ENCODE measurements at places on chromosomes 12 and 14.

GRCh38 chr14:59356767-59357166, 108.4 kb downstream of the GPR135 start:
- no peak for DNase-seq

- no peak for DNase-seq
Measured at GRCh38 chr12:118355843-118356242, 16.9 kb downstream of the TAOK3 start.

GRCh38 chr12:91680864-91681263, 464.8 kb downstream of the BTG1 start:
- no peak for DNase-seq

DNA sequence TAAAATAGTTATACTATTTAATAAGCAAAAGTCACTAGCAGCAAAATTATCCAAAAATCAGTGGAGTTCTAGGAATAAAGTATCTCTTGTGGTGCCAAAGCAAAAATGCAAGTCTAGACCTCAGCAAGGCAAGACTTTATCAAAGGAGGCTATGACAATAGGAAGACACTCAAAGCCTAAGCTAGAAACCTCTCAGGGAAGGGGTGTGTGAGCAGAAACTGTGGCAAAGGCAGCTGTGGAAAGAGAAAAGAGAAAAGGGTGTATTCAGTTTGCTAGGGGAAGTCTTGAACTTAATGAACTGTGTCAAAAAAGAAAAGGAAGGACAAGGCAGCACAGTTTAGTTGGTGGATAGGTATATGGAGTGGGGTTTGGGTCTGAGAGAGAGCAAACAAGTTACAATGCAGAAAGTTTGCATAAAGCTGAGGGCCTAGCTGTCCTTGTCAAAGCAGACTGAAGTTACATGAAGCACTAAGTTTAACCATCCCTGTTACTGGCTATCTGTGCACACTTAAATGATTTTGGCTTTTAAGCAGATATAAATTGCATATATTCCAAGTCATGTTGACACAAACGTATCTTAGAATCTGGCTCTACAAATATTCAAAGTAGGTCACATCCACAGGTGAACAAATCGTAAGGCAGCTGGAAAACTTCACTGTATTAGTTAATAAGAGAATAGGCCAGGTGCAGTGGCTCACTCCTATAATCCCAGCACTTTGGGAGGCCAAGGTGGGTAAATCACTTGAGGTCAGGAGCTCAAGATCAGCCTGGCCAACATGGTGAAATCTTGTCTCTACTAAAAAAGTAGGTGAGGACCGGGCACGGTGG, 31.0 kb upstream of the AMN1 start:
- no peak for DNase-seq

GRCh38 chr12:66449531-66449930, 147.2 kb downstream of the HELB start:
- DNase-seq: no peak

- no peak for DNase-seq
Measured at GRCh38 chr14:104973135-104973384, 5.1 kb downstream of the AHNAK2 start.

- DNase-seq: no peak
Measured at GRCh38 chr12:90124289-90124688, 415.7 kb upstream of the ATP2B1 start.

DNA sequence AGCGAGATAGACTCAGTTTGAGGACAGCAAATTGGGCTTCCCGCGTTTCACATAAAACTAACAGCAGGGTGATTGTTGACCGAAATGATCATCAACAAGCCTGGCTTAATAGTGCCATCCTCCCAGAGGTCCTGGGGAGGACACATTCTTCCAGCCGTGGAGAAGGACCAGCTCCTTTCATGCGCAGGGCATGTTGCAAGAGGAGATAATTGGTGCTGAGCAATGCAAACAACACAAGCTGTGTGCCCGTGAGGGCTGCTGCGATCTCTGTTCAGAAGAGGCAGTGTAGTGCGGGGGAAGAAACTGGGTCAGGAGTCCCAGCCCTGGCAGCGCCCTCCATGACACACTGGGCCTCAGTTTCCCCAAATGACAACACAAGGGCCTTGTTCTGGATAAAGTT, 54.3 kb downstream of the CCDC85C start:
- DNase-seq: no peak

GRCh38 chr12:105956662-105957457, 181.9 kb downstream of the NUAK1 start:
- no peak for DNase-seq

GRCh38 chr12:67909091-67909531, 80.1 kb upstream of the IFNG-AS1 start:
- peak; percentile 12 for DNase-seq

- no peak for DNase-seq
Measured at GRCh38 chr14:96129128-96129736, 75.4 kb upstream of the BDKRB2 start.

DNA sequence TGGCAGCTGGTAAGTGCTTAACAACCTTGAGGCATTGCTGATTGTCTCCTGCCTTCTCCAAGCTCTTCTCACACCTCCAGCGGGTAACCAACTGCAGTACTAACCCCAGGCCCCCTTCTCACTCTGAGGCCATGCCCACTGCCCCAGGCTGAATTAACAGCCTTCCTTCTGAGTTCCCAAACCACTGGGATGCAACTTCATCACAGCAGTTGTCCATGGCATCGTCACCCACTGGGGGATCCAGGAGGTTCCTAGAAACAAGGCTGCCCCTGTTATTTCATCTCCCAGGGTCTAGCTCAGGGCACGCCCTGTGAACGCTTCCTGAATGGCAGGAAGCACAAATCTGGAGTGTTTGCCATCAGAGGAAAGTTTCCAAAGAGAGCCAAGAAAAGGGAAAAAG, 58.0 kb downstream of the SYNE3 start:
- no peak for DNase-seq

GRCh38 chr12:95022477-95022876, 19.0 kb upstream of the NDUFA12 start:
- DNase-seq: no peak

GRCh38 chr12:84073401-84073800, 839.2 kb downstream of the SLC6A15 start:
- DNase-seq: no peak

DNA sequence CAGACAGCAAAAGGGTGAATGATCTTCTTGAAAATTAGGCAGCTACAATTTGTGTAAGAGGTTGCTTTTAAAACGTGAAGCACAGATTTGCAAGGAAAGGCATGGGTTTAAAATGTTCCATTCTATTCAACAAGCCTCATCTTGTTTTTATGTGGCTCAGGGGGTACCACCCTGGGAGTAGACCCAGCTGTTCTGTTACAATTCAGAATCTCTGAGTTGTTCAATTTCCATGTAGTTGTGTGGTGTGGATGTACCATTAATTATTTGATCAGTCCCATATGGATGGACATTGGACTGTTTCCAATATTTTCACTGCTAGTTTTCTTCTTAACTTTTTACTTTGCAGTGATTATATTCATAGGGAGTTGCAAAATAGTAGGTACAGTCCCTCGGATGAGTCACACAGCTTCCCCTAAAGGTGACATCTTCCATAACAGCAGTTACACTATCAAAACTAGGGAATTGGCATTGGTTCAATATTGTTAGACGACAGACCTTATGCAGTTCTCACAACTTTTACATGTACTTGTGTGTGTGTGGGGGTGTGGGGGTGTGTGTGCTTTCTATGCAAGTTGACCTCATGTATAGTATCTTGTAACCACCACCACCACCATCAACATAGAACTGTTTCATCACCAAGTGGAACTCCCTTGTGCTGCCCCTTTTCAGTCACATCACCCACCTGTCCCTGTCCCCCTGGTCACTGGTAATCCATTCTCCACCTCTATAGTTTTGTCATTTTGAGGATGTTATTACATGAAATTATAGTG, 59.0 kb upstream of the CAPRIN2 start:
- peak; percentile 23 for DNase-seq

DNA sequence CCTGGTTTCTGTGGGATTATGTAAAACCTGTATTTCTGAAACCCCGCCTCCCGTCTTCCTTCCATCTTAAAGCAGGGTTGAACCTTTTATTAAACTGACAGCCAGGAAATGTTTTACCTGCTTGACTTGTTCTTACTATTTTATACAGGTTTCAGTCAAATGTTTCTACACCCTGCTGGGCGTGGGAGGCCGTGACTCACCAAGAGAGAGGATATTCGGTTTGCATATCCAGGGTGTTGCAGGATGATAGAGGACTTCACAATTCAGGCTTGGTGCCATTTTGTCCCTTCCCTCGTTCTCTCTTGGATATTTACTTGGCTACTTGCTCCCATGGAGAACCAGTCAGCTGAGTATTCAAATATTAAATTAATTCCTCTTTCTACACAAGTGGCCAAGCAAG, 69.7 kb downstream of the ARF6 start:
- no peak for DNase-seq

DNA sequence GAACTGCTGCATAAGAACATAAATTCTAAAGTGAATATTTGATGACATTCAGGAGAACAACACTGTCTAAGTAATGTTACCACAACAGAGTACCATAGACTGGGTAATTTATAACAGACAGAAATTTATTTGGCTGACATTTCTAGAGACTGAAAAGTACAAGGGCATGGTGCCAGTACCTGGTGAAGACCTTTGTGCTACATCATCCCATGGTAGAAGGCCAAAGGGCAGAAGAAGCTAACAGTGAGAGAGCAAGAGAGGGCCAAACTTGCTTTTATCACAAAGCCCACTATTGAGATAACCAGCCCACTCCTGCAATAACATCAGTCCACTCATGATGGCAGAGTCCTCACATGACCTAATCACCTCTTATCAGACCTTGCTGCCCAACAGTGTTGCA, 88.8 kb downstream of the FIGNL2 start:
- DNase-seq: no peak

GRCh38 chr12:115584156-115584555, 693.3 kb downstream of the MED13L start:
- DNase-seq: no peak

- no peak for DNase-seq
Measured at GRCh38 chr12:1628666-1629337, at the start of gene WNT5B. TSS of gene WNT5B (plus strand) at chr12:1629231. CDS start at chr12:1631355, 2,124 bp downstream.

DNA sequence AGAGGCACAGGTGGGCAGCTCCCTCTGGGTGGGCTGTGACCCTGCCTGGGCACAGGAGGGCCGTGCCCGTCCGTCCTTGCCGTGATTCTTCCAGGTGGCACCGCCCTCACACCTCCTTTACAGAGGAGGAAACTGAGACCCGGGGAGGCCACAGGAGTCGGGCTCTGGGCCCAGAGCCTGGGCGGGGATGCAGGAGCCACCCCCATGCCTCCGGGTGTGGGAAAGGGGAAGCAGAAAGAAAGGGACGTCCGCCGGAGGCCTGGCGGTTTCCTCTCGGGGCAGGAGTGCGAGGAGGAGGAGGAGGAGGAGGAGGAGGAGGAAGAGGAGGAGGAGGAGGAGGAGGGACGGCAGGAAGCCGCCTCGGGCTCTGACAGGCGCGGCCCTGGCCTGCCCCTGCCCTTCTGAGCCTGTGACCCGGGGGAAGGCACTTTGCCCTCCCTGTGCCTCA, 23.0 kb downstream of the SH2B3 start:
- no peak for DNase-seq

GRCh38 chr14:100790502-100791347, 35.2 kb upstream of the MEG3 start:
- DNase-seq: peak; percentile 72

DNA sequence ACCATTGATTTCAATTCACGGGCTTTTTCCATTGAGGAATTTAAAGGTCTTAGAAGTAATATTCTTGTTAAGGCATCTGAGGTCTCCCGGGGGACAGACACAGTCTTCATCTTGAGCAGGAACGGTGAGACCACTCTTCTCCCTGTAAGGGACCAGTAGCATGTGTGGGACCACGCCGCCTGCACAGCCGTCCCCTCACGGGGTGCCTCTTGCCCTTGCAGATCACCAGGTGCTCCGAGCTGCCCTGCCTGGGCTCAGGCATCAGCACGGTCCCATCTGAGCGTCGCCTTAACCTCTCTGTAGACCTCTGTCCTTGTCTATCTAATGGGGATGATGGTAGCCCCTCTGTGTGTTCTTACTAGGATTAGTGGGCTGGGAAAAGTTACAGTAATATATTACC, 74.1 kb downstream of the PPP2R5C start:
- DNase-seq: no peak

DNA sequence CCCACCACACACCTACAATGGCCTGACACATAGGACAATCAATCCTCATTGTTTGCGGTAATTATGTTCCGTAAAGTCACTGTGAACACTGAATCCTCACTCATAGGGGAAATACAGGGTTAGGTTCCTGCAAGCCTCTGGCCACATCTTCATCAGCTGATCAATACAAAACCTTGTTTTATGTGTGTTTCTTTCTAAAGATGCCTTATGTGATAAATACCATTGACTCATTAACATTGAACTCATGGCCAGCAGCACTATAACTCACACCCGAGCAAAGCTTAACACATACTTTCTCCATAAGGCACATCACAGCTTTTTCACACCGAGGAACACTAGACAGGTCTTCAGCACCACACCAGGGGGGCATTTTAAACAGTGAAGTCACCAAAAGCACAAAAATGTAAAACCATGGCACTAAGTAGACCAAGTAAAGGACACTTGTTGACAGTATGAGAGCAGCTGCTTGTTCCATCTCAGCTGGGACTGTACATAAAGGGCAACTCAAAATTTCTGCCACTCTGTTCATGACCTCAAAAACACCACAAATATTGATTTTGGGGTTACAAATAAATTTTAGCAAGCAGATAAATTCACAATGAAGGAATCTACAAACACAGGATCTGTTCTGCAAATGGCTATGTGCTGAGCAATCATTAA, 60.5 kb downstream of the ESR2 start:
- no peak for DNase-seq

DNA sequence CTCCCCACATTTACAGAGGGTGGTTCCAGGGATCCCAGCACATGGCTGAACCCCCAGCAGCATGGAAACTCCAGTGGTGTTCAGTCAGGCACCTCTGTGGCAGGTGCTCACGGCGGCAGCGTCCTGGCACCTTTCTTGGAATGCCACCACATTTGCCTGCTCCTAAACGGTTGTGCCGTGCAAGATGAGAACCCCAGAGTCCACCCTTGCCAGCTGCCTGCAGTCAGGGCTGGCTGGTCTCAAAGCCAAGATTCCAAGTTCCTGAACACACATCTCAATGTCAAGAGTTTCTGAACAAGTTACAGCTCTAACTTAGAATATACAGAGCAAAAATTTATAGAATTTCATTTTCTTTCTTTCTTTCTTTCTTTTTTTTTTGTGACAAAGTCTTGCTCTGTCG, 38.7 kb downstream of the DDX51 start:
- DNase-seq: no peak

GRCh38 chr12:30989754-30990153, 63.2 kb downstream of the TSPAN11 start:
- DNase-seq: no peak

- peak; percentile 22 for DNase-seq
Measured at GRCh38 chr12:120972870-120973543, 5.3 kb upstream of the HNF1A start.

GRCh38 chr12:22271023-22271422, 63.5 kb downstream of the ST8SIA1 start:
- DNase-seq: peak; percentile 89

GRCh38 chr12:48934312-48934706, 9.0 kb upstream of the FKBP11 start:
- no peak for DNase-seq

Measured in fibroblast of lung (primary cell).